ENCODE measurements at places on chromosomes 3 and 15.

GRCh38 chr15:53670701-53671100, 88.8 kb downstream of the WDR72 start:
- DNase-seq, result no peak

DNA sequence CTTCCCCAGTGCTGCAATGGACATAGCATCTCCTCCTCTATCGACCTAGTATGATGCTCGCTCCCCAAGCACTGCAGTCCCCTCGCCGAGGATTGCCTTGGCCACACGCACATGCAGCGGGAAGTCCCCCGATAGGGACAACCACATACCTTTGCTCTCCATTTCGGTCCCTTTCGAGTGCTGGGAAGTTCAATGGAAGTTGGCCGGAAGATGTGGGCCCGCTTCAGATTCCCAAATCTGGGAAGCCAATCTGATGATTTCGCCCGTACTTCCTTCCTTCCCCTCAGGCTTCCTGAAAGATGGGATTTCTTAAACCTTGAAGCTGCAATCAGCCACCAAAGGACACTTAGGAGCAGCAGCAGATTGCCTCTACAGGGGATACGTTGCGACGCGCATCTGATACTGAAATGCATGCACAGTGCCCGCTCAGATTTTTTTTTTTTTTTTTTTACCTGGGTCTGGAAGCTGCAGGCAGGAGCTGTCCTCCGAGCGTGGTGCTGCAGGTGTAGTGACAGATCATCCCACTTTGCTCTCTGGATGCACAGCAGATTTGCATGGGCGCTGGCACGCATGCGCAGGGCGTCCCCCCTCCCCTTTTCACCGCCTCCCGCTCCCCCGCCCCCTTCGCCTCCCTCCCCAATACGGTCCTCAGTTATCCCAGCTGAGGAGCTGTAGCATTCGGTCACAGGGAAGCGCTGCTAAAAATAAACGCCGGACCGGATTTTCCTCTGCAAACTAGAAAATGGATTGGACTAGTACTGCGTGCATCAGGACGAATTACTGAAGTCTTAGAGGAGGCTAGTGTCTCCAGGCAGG, at the start of gene FGF12:
Gene FGF12, minus strand, starts transcription at position 510 of the 816 bp plus-strand sequence.
- DNase-seq, result peak; percentile 93

- DNase-seq, result peak; percentile 92
Measured at GRCh38 chr15:64911311-64912186, at the start of gene ANKDD1A. ANKDD1A (plus strand) TSS chr15:64911902; CDS start chr15:64911931, 29 bp downstream.

GRCh38 chr3:37053753-37054152, 60.4 kb downstream of the MLH1 start:
- DNase-seq, result no peak

GRCh38 chr3:86149054-86149453, 841.9 kb downstream of the VGLL3 start:
- DNase-seq, result no peak

- peak; percentile 64 for DNase-seq
Measured at GRCh38 chr15:74960995-74961588, 4.5 kb upstream of the RPP25 start.

GRCh38 chr15:68833700-68834331, 13.1 kb upstream of the ANP32A start:
- DNase-seq, result no peak

DNA sequence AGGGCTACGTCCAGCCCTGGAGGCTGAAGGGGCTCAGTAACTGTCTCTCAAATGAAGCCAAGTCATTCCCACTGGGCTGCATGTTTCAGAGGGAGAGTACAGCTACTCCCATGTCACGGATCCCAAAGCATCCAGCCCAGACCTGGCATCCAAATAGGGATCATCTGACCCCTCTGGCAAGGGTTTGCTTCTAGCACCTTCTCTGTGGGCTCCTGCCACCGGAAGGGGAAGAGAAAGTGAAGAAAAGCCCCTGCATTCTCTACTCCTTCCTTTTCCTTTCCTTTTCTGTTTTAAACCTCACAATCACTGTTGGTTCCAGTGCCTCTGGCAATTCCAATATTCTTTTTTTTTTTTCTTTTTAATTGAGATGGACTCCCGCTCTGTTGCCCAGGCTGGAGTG, 64.5 kb upstream of the CTSH start:
- DNase-seq, result no peak

DNA sequence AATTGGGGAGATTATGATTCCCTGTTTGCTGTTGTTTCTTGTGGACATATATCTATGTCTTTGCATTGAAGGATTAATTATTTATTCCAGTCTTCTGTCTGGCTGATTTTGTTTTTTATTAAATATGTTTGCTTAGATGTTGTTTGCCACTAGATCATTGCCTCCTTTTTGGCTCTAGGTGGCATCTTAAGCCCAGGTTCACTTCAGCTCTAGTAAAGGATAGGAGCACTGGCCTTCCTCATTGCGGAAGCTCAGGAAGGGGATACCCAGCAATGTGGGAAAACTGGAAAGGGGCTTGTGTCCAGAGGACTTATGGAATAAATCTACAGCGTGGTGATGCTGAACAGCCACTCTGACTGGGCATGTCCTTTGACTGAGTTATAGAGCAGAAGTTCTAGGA, 821.6 kb downstream of the PDCD6IP start:
- peak; percentile 3 for DNase-seq

GRCh38 chr15:57245130-57245529, 131.2 kb upstream of the CGNL1 start:
- no peak for DNase-seq

- no peak for DNase-seq
Measured at GRCh38 chr3:37899711-37900306, 38.1 kb downstream of the CTDSPL start.

DNA sequence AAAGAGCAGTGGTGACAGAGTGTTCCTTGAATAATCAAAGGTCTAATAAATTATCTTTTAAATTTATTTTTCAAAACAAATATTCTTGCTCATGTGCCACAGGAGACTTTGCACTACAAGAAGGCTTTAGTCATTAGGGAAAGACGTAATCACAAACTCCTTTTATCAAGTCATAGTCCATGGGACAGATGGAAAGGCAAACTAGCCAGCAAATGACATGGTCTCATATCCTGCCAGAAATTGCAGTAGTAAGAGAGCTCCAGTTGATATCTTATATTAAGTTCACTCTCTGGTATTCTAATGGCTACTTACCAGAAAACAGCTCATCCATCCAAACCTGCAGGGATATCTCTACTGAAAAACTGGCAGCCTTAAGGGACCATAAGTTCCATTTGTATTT, 225.0 kb upstream of the TP63 start:
- DNase-seq, result no peak

- DNase-seq, result no peak
Measured at GRCh38 chr3:10353661-10354360, 32.9 kb upstream of the SEC13 start.

DNA sequence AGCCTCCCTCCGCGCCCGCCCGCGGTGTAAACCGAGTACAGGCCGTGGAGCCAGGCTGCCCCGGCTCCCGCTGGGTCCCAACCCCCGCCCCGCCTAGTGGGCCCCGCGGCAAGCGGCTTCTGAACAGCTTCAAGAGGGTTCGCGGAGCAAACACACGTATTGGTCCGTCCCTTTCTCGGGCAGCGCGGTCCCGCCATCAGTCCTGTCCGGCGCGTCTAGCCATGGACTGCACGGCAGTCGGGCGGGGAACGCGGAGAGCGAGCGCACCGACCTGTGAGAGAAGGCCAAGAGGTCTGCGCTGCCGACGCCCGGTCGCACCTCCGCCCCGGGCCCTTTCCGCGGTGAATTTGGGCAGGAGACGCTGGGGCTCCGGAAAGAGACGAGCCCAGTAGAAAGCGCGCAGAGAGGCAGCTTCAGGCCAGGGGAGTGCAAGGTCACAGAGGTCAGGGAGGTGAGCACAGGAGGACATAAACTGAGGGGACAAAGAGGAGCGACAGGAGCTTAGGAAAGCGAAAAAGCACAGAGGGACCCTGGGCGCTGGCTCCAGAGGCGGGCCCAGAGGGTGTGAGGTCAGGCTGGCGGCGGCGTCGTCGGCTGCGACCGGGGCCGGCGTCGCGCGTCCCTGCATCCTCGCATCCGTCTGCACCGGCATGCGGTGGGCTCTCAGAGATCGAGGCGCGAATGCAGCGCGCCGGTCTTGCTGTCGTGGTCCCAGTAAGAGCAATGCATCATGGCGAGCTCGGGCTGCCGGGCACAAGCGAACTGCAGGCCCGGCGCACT, 1.8 kb downstream of the FOXL2 start:
- peak; percentile 62 for DNase-seq

- DNase-seq, result no peak
Measured at GRCh38 chr3:194664857-194665256, 7.1 kb downstream of the LSG1 start.

GRCh38 chr3:140092848-140093536, 158.0 kb downstream of the CLSTN2 start:
- peak; percentile 8 for DNase-seq

GRCh38 chr3:183815563-183815940, 9.8 kb downstream of the MAP6D1 start:
- DNase-seq, result no peak

DNA sequence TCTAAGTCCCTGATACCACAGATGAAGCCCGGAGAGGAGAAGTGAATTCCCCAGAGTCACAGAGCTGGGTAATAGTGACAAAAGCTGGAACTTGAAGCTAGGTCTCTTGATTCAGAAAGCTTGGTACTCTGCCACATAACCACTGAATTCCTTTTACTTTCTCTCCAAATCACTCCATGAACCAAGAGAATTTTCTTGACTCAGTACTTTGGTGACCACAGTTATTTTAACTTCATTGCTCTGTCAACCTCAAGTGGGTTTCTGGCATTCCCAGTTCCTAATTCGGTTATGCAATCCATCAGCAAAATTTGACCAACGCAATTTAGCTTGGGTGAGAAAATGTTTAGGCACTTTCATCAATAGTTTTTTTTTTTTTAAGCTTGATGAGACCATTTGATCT, 61.0 kb upstream of the PPARG start:
- no peak for DNase-seq

GRCh38 chr3:194931865-194932264, 246.2 kb downstream of the FAM43A start:
- no peak for DNase-seq

DNA sequence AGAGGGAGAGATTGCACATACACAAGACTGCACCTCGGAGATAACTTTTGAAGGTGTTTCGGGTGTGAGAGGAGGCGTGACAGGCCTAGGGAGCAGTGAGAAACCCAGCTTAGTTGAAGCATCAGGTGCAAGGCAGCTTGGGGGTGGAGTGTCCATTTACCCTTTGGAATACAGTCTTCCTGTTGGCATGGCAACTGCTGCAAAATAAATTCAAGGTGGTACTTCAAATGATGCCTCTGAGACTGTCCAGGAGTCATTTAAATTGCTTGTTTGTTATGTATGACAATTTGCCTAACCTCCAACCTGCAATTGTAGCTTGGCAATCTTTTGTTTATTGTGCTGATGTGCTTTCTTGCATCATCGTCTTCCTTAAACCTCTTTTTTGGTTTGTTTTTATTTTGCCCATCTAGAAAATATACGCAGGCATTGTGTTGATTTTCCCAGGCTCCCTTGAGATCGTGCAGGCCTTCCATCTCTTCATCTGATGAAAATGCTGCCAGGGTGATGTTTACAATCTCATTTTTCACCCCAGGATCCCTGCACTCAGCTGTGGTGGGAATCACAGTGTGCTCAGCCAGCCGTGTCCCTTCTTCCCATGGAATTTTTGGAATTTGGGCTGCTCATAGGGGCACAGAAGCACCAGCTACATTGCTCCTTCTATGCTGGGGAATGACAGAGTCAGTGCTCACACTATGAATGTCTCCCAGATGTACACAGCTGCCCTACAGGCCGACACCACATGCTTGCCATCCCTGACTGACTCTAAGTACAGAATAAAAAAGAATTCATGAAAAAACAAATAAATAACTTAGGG, 583.1 kb upstream of the CFAP20DC start:
- peak; percentile 42 for DNase-seq

GRCh38 chr15:98003996-98004395, 43.5 kb downstream of the ARRDC4 start:
- DNase-seq, result no peak

DNA sequence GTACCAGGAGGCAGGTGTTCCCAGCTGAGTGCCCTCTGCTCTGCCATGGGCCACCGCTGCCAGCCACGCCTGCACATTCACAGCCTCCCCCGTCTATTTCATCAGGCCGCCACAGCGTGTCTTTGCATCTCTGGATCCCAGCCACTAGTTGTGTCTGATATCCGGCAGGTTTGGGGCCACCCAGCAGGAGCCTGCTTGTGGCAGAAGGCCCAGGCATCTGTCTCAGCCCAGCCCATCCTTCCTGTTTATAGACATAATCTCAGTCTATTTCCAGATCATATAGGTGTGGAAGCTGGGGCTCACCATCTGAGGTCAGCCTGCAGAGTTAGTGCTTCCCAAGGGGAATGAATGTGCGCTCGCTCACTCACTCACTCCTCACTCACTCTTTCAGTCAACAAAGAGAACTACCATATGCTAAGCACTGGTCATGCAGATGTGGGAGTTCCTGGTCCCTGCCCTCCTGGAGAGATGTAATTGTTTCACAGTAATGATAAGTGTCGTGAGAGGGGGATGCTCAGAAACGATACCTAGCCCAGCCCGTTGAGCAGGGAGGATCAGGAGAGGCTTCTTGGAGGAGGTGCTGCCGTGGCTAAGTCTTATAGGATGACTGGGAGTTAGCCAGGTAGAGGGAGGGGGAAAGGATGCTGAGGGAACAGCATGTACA, 60.6 kb downstream of the FGD5 start:
- DNase-seq, result no peak

GRCh38 chr3:64945171-64945729, 257.4 kb upstream of the ADAMTS9 start:
- DNase-seq, result peak; percentile 44

- no peak for DNase-seq
Measured at GRCh38 chr15:101669744-101670143, 17.6 kb upstream of the TM2D3 start.

GRCh38 chr3:50474717-50475116, 28.7 kb downstream of the CACNA2D2 start:
- no peak for DNase-seq

DNA sequence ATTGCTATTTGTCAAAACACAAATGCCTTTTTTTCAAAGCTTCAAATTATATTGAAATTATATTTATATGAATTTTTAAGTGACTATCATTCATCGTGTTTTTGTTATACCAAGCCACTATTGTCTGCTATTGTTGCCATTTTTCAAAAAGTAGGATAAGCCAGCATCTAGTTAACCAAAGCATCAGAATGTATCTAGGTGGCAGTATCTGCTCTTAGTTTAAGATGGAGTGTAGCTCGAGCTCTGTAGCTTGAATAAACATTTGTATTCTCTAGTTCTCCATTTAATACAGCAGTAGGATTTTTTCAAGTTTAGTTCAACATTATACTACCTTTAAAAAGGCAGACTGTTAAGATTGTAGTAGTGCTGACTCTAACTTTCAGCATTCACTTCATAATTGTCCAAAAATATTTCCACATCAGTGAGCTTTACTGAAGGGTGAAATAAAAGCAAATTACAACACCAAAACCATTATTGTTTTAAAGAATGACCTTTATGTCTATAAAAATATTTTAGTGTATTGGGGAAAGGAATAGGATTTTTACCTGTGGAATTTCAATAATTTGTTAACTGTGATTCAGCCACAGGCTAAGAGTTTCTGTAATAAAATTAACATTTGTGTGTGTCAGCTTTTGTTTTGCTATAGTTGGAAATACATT, 19.6 kb upstream of the C15orf61 start:
- peak; percentile 38 for DNase-seq

- peak; percentile 80 for DNase-seq
Measured at GRCh38 chr3:187913617-187914033, 168.4 kb upstream of the BCL6 start.
